ENCODE measurements at places on chromosomes 6 and 20. TPM values are rescaled to one million over a fixed set of nuclear protein-coding genes. Genes with fewer than 3 reads are reported as not detected.
A peak's percentile ranks its signal among the peaks of the same experiment; 100 is the strongest.

DNA sequence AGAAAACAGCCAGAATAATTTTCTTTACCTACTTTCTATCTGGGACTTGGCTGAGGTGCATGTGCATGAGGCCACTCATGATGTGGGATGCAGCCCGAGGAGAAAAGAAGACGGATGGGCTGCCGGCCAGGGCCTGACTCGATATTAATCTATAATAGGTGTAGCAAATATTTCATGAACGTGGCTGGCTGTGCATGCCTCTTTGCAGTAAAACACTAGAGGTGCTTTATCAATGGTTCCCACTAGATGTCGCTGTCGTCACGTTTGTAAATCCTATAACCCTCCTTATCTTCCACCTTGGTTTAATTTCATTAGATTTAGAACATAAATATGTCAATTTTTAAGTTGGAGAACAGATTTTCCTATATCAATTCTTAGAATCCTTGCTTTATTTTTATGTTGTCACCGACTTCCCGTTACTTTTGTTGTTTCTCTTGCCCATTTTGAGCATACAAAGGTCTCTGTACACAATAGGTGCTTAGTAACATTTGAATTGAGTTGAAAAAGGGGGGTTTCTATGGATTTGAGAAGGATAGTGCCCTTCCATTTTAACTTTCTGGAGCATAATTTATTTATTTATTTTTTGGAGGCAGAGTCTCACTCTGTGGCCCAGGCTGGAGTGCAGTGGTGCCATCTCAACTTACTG lies 19.6 kb upstream of the FERMT1 start:
- DNase-seq, result peak; percentile 32

DNA sequence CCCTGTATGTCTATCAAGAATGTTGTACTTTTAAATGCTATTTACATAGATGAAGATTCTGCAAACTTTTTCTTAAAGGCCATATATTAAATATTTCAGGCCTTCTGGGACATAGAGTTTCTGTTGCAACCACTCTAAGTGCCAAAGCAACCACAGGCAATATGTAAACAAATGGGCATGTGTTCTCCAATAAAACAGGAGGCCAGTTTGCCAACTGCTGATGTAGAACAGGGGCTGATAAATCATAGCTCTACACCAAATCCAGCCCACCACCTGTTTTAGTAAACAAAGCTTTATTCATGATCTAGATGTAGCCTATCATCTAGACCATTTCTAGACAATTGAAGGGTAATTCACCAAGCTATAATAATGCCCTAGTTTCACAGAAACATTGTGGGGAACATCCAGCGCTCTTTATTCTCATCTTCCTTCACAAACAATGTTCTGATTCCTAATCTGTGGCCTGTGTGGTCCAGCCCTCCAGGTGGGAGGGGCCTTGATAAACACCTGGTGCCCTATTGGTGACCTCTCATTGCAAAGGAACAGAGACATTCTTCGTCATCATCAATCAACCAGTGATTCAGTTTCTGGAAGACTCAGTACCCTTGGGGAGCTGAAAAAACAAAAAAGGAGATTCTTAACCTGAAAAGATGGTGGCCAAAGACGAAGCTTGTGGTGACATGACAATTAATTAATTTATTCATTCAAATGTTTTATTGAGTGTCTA lies 80.2 kb downstream of the PREP start:
- DNase-seq, result peak; percentile 11

DNA sequence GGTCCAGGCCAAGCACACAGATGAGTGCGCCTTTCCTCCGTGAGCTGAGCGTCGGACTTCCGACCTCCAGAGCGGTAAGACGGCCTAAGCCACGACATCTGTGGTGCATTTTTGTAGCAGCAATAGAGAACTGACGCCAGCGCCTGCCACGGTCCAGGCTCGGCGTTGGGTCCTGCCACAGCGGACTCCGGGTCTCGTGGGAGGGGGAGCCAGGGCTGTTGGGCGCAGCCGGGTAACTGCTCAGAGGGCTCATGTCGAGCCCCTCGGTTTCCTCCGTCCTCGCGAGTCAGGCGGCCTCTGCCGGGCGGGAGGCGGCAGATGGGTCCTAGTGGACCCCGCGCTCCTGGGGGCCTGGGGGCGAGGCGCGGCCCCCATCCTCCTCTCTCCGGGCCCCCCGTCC lies 216.1 kb downstream of the QKI start:
- no peak for DNase-seq

The PEX7 gene
- 18.0 TPM for total RNA-seq

GRCh38 chr6:122494665-122495272 lies 23.2 kb upstream of the SERINC1 start:
- no peak for DNase-seq

DNA sequence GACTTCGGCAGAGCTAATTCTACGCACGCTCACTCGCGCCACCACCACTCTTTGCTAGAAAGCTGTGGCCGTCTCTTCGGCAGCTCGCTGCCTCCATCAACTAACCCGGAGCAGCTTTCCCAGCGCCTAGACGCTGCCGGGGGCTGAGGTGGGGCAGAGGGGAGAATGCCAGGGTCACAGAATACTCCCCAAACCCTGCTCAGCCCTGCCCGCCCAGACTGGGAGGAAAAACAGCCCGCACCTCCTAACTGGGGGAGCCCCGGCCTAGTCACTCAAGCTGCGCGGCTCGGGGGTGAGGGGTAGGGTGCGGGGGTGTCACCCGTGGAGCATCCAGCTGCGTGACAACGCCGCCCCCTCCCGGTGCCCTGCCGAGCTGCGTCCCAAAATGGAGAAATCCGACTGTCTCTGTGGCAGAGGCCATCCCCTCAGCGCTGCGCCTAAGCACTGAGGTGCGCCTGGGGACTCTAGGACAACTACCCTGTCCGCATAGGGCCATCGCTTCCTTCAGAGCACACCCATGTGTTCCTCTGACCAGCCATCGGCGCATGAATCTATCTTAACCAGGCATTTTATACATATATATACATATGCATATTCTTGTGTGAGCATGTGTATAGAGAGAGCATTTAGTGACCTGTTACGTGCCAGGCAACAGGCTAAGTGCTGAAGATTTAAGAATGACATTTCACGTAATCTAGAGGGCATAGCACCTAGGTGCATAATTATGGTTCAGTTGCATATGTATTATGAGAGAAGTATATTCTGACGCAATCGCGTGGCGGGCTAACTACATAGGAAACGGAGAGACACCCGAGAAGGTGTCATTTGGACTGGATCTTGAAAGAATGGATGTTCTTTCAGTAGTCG lies 1.5 kb upstream of the TENT5A start:
- peak; percentile 61 for DNase-seq

The DNMT3B gene
- total RNA-seq, result 1.5 TPM

DNA sequence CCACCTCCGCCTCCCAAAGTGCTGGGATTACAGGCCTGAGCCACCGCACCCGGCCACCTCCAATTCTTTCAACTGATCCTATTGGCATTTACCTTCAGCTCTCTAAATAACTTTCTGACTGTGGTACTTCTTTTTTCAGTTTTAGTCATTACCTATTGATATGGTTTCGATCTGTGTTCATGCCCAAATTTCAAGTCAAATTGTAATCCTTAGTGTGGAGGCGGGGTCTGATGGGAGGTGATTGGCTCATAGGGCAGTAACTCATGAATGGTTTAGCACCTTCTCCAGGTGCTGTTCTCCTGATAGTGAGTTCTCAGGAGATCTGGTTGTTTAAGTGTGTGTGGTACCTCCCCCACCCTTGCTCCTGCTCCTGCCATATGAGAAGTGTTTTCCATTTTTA lies 140.9 kb downstream of the LPA start:
- no peak for DNase-seq

GRCh38 chr6:111843347-111844147 lies 29.7 kb downstream of the FYN start:
- peak; percentile 50 for DNase-seq

GRCh38 chr20:19783966-19784401 lies 25.9 kb downstream of the RIN2 start:
- peak; percentile 88 for DNase-seq

GRCh38 chr6:93848031-93848742 lies 428.8 kb upstream of the EPHA7 start:
- no peak for DNase-seq

- no peak for DNase-seq
Measured at GRCh38 chr20:63066506-63067265, 59.9 kb upstream of the BHLHE23 start.

The ZNF311 gene
- 3.6 TPM for total RNA-seq

GRCh38 chr6:10323018-10323417 lies 91.9 kb downstream of the TFAP2A start:
- DNase-seq, result no peak

The GABRR1 gene
- not detected for total RNA-seq

All from fibroblast of lung (primary cell).